ENCODE measurements at places on chromosomes 2 and 18.

DNA sequence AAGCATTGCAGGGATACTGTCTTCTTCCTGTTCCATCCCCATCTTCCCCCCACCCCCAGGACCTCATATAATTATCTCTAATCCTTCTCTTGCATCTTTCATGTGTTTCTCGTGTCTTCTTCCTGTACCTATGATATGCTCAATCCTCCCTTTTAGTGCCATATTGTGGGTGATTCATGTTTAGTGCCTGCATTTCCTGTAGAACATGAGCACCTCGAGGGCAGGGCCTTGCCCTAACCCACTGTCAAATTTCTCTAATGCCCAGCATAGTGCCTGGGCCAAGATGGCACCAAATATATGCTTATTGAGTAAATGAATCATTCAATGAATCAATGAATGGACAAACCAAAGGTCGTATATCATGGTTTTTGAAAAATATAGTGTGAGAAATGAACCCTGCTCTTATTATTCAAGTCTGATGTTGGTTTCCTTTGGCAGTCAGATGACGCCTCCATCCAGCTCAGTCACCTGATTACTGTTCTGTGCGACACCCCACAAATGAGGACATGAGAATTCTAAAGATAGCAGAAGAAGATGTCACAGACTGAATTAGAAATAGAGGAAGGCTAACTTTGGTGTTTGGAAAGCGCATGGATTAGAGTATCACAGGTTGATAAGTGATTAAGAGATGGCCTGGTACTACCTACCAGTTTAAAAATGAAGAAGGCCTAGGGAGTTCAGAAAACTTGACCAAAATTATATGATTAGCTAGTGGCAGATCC, 278.4 kb downstream of the PRKCE start:
- peak; percentile 43 for DNase-seq

DNA sequence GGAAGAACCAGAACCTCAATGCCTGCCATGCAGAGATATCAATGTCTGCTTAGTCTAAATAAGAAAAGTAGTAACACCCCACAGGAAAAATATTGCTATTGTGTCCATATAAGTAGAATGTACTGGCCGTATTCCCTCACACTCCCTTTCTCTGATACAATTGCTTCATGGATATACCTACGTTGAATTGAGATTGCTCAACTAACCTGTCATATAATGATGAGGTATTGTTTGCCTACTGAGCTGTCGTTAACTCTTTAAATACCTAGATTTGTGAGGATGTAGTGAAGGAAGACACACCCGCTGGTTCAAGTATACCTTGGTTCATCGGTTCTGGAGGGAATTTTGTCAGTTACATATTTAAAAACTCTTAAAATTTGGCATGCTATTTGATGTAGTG, 480.7 kb upstream of the TCF4 start:
- DNase-seq: no peak

DNA sequence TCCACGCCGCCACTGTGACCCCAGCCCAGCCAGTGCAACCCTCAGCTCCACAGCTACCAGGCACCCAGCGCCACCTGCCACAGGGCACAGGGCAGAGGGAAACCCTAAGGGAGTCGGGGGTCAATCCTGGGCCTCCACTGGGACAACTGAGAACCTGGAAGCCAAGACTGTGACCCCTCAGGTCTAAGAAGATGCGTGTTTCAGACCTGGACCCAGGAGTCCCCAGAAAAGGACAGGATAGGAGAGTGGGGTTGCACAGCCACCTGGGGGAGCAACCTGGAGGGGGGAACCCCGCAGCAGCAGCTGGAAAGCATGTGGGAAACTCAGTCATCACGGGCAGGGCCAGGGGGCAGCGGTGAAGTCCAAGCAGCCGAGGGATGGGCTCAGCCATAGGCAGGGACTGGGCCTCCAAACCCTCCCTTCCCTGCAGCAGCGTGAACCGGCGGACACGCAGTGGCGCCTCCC, 4.1 kb downstream of the ESPNL start:
- no peak for DNase-seq

DNA sequence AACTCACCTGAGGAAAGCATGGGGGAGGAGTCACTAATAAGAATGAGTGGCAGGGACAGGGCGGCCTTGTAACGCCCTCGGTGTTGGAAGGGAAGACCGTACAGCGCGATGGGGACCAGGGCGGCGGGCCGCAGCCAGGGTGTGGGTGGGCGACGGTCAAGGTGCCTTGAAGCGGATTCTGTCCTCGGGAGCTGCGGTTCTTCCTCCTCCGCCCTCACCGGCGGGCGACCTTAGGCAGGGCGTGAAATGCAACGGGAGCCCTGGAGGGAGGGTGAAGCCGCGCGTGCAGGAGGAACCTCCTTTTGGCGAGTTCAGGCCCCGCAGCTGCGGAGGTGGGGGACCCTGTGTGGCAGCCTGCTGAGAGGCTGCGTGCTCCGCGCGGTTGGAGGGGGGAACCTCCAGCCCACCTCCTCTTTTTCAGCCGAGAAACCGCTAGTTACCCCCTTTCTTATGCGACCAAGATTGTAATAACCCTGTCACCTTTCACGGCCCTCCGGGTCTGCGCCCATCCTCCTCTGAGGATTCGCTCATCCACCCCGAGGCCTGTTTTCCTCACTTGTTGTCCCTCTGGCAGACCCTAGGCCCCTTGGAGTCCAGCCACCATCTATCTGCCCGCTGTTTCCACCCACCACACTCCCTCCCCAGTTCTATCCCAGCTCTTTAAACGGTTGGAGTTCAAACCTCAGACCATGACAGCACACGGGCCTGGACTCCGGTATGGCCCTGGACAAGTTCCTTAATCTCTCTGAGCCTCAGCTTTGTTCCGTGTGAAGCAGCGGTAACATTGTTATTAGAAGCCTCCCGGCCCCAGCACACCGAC, 823 bp upstream of the RNU2-63P start:
- DNase-seq: peak; percentile 64

DNA sequence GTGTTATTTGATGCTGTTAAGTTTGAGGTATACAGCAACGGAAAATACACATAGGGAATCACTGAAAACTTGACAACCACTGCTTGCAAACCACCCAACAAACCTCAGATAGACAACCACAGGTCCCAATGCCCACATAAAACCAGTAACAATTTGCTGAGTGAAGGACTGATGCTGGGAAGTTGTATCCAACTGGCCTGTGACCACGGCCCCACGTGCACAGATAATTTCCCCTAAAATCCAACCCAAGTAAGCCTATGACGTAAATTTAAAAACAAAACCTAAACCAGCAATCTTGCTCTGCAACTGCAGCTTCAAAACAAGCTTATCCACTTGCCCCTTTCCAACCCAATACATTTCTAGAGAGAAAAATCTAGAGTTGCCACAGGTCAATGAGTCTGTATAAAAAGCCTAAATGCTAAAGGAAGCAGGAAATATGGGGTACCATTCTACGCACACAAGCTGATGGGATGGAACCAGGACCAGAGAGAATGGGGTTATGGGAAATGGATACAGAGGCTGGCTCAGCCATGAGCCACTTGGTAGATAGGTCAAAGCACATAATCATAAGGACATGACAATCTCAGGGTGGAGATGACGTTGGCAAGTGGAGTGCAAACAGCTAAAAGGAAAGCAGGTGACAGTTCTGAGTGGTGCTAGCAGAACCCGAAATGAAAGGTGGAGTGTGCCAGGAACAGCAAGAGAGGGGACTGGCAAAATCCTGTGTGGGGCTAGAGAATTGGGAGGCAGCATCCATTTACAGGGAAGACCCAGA, 27.8 kb upstream of the CREB1 start:
- peak; percentile 33 for DNase-seq

DNA sequence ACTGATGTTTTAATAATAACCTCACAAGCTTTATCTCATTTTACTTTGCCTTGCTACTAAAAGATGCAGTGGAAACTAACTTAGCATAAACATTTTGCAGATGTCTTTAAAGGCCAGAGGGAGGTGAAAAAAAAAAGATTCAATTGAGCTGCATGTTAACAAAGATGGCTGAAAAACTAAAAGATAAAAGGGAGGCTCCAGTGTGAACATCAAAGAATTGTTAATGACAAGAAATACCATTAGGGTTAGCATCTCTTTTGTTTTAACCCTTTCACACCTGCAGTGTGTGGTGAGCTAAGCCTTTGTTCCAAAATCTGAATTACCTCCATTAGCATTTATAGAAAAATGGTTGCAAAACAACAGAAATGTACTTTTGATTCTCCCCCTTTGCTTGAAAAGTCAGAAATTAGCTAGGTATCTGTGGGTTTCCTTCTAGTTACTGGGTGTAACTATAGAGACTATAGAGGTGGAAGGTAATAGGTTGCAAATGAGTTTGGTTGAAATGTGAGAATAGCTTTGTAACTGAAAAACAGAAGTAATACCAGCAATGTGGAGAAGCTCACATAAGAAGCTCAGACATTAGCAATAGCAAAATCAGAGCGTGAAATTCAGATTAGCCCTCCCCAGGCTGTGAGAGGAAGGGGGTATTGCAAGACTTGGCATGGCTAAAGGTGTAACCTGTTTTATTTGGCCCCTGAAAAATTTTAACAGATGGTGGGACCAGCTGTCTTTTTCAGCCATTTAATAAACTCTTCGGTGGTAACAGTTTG, 34.8 kb upstream of the SP5 start:
- no peak for DNase-seq

GRCh38 chr2:20362701-20363435, 12.2 kb upstream of the PUM2 start:
- no peak for DNase-seq

GRCh38 chr2:239569401-239570090, 168.7 kb upstream of the HDAC4 start:
- no peak for DNase-seq

DNA sequence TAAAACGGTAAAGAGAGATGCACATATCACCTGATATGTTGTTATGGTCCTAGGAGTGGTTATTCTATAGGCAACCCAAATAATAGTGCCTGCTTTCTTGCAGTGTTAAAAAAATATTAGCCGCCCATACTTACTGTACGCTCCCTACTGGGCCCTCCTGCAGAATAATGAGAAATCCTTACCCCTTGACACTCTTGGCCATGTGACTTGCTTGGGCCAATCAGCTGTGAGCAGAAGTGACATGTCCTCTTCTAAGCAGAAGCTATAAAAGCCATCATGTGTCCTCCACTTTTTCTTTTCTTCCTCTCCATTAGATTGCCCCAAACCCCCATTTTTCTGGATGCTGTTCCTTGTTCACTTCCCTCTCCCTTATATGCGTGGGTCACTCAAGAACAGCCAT, 90.5 kb upstream of the SPRED2 start:
- DNase-seq: no peak

All from CD4-positive, alpha-beta T cell treated with Interleukin-15 for 1 hour (primary cell).